ENCODE measurements at places on chromosomes 6 and 20.

DNA sequence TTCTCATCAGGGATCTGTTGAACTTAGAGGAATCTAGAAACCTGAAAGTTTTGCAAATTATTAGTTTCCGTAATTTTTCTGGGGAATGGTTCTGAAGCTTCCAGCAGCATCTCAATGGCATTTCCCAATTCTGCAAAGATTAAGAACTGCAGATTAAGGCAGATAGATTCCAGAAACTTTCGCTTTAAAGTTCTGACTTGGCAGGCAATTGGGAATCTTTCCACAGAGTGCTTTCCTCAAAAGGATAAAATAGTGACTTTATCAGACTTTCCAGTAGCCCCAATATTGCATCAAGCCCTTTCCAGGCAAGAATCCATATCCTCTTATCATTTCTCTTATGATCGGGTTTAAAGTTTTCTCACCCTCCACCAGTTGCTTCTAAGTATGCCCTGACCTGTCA, 261.1 kb downstream of the FNDC1 start:
- DNase-seq, result no peak

- DNase-seq, result no peak
These were observed at the start of gene TRAPPC3L for GRCh38 chr6:116545651-116546050. Gene TRAPPC3L, minus strand, starts transcription at chr6:116545684. Its CDS starts 170 bp downstream, at chr6:116545514.

DNA sequence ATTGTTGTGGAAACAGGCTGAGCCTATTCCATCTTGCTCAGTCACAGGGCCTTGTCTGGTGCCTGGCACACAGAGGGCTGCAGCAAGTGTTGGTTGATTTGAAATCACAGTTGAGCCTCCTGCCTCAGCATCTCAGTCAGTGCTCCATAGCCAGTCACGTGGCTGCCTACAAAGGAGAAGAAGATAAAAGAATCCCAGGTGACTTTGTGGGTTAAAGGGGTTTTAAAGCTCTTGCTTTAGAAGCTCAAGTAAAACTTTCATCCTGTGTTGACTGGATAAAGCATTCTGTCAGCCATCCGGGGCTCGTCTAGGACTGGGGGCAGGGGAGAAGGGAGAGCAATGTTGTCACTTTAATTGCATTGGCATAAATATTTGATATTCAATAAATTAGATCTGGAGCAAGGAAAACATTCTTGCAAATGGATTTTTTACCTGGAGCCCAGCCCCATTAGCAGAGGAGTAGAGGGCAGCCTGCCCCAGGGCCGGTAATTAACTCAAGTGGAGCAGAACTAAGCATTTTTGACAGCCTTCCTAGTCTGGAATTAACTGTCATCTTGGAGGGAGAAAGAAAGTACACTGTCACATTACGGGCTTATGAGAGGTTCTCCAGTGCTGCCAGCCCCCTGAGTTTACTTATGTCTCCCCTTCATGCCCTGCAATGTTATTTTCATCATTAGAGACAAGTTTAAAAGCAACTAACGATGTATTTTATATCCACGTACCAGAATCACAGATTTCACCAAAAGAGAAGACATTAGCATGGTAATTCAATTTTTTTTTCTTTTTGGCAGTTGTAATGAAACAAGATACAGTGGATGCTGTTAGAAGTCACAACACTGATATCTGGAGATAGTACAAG, 71.7 kb upstream of the GTSF1L start:
- DNase-seq, result no peak

DNA sequence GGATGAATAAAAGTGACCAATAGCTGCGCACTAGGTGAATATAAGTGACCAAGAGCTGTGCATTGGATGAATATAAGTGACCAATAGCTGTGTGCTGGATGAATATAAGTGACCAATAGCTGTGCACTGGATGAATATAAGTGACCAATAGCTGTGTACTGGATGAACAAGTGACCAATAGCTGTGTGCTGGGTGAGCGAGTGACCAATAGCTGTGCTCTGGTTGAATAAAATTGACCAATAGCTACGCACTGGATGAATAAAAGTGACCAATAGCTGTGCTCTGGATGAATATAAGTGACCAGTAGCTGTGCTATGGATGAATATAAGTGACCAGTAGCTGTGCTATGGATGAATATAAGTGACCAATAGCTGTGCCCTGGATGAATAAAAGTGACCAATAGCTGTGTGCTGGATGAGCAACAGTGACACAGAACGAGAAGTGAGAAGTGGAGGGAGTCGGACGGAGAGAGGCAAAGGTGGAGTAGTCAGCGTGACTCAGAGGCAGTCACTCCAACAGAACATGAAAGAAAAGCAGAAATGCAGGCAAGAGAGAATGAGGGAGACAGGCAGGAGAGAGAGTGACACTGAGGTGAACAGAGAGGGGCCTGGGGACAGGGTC, 38.5 kb downstream of the RBM38 start:
- DNase-seq, result peak; percentile 44

DNA sequence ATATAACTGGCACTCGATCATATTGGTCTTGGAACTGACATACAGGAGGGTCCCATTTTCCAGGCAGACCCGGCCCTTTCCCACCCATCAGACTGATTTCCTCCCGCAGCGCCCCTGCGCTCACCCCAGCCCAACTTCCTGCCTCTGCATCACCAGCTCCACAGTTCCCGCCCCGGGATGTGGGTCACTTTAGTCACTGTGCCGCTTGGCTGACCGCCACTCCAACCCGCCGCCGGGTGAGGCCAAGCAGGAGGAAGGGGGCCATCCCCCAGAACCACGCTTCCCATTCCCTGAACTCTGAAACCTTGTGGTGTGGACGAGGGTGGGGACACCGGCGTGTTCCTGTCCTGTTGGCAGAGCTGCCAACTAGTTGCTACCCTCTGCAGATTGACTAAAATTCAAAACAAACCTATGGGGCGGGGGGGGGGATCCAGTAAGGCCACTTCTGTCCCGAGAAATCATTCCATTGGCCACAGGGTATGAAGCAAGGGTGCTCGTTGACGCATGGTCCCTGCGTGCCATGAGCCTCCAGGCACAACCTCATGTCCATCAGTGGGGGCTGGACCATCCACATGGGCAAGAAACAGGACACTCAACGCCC, 12.3 kb downstream of the TGM2 start:
- DNase-seq, result peak; percentile 77

DNA sequence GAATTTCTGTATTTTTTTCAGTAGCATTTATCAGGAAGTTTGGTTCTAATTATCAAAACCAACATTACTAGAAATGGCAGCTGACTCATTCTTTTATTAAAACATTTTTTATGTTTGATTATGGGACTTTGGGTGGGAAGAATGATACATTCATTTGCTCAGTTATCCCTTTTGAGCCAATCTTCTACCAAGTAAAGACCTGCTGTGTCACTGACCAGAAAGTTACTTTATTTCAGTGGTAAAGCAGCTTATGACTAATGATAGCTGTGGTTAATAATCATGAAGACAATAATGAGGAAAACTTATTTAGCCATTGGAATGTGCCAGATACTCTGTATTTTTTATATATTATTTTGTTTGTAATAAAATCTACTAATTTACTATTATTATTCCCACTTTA, 142.3 kb downstream of the FARS2 start:
- DNase-seq, result no peak

- DNase-seq, result peak; percentile 16
These were observed 38.2 kb downstream of the ELMO2 start for GRCh38 chr20:46367967-46368901.

- no peak for DNase-seq
These were observed at the start of gene DLGAP4 for GRCh38 chr20:36305602-36306551. Gene DLGAP4, plus strand, starts transcription at chr20:36306339. Its CDS starts 125,379 bp downstream, at chr20:36431718.

GRCh38 chr6:114063956-114064355, 93.0 kb upstream of the HDAC2 start:
- DNase-seq, result no peak

- DNase-seq, result peak; percentile 38
These were observed 674.6 kb upstream of the MARCKS start for GRCh38 chr6:113182370-113183141.

DNA sequence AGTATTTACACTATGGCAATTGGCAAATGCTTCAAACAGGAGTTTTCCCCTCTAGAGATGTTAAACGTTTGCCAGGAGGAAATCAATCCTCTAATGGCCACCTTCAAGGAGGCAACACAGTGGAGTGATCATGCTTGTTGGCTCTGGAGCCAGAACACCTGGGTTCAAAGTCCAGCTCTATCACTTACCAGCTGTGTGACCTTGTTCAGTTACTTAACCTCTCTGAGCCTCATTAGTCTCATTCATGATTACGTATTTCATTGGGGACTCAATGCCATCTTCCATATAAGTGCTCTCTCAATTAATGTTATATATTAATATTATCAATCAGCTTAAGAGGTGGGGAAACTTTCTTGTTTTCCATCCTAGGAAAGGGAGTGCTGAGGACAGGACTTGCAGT, 26.1 kb downstream of the SLC52A3 start:
- DNase-seq, result no peak

GRCh38 chr6:25089442-25089841, 153.7 kb upstream of the RIPOR2 start:
- no peak for DNase-seq

- DNase-seq, result no peak
These were observed 627.3 kb upstream of the SLC35B3 start for GRCh38 chr6:9062596-9062995.

DNA sequence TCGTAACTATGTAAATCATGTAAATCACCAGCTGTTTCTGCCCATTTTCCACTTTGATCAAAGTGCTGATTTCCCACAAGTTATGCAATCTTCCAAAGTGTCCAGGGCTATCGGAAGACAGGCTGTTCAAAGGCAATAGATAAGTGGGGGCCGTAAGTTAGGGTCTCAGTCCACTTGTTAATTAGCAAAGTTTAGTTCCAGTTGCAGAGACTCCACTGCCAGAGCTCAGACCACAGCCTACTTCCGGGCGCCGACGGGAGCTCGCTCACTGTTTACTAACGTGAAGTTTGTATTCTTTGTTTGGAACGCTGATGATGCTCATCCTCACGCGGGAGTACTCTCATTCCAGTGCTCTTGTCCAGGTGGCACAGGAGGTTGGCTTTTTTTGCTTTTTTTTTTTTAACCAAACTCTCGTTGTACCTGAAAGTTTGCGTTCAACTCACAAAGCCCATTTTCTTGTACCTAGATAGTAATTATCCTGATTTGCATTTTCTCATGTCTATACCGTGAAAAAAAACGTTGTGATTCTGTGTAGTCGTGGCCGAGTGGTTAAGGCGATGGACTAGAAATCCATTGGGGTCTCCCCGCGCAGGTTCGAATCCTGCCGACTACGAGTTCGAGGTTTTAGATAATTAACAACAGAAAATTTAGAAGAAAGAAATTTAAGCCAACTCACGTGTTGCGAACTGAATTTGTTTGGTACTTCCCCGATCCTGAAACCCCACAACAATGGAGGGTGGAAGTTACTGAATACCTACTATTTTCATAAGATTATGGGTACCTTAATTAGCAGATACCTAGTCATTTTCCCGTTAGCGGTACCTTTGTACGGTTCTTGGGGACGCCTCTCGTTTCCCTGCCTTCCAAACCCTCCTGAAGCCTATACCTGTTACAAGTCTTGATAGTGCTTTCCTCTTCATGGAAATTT, 29.9 kb upstream of the ZNF184 start:
- DNase-seq, result no peak

GRCh38 chr6:36145495-36145894, 15.2 kb downstream of the MAPK13 start:
- DNase-seq, result no peak

GRCh38 chr6:91994787-91995186, 1407.9 kb upstream of the MAP3K7 start:
- DNase-seq, result no peak

GRCh38 chr6:105588123-105588710, 185.3 kb upstream of the PREP start:
- DNase-seq, result no peak

DNA sequence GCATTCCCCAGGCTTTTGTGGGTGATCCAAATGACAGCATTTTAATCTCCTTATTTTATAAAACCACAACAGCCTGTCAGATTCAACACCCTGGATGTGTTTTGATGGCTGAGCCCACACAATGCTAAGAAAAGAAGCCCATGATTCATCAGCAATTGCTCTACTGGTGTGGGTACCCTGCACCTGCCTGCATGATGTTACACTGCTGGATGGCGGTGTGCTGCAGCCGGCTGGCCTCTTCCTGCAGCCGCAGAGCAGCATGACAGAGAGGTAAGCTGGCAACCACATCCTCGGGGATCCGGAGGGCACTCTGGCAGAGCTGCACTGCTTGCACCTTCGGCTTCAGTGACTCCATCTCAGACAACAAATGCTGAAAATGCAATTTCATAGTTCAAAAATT, 327.5 kb downstream of the SYNE1 start:
- no peak for DNase-seq

DNA sequence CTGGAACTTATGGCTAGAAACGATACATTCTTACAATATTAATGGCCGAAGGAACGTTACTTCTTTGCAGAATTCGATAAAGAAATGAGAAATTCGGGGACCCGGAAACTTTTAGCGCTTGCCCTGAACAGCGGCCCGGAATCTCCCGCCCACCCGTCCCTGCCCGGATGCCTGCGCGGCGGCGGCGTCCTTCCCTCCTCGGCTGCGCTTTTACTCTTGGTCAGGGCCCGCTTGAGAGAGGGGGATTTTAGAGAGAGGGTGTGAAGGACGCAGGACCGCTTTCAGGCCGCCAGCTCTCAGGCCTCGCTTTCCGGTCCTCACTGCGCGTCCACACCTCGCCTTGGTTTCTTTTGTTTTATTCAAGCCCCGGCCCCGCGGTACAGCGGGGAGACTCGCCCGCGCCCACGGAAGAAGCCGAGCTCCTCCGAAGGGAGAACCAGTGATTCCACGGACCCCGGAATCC, 243.7 kb downstream of the ARID1B start:
- DNase-seq, result no peak

GRCh38 chr20:12687476-12687875, 321.3 kb upstream of the SPTLC3 start:
- DNase-seq, result no peak

DNA sequence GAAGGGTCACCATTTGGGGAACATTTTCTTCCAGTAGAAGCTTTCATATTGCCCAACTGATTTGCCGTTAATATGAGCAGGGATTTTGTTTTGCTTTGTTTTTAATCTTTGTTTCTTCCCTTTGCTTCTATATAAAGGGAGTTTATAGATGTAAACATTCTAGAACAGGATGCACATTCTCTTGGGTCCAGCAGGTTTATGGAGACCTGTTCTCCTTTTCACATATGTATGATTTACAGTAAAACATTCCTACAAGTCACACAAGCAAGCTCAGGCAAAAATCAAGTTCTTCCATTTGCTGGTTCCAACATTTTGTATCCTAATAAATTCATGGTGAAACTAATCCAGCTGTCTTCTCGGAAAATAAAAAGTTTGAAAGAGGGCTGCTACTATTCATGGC, 1082.4 kb upstream of the FLRT3 start:
- no peak for DNase-seq
